Naive B cell (primary cell): ENCODE measurements at places on chromosomes 5 and 9. TPM values are rescaled to one million over a fixed set of nuclear protein-coding genes. Genes with fewer than 3 reads are reported as not detected.

Gene NRARP
- polyA plus RNA-seq = not detected

Gene IFNA5
- not detected for polyA plus RNA-seq

Gene PCDHGA7
- polyA plus RNA-seq = not detected

Gene FAM169A
- polyA plus RNA-seq = 3.0 TPM

Gene EQTN
- polyA plus RNA-seq = 0.62 TPM
